ENCODE measurements at places on chromosomes 5 and 9. TPM values are rescaled to one million over a fixed set of nuclear protein-coding genes. Genes with fewer than 3 reads are reported as not detected.

Gene PNPLA7
- total RNA-seq, result 8.9 TPM

DNA sequence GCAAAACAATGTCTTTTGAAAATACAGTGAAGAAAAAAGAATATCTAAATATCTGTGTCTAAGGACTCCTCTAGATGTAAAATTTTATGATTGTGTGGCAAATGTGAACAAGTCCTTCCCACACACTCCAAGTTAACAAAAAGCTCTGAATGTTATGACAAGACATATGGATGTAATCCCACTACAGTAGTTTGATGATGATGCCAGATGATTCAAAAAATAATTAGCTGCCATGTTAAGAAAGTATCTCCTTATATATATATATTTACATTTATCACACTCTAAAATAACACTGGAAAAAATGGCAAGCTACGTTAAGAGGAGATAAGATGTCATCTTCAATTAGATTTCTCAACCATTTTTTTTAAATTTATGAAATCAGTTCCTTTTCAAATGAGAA is 178.5 kb downstream of the NFIB start:
- no peak overlapping the region for H3K4me3 ChIP-seq
- peaks cover 26% of the 10 kb centered on the region for H3K4me1 ChIP-seq
- peak; percentile 75 for DNase-seq
- peaks cover 7% of the 10 kb centered on the region for H3K36me3 ChIP-seq
- no peaks in the 10 kb centered on the region for H3K27me3 ChIP-seq

DNA sequence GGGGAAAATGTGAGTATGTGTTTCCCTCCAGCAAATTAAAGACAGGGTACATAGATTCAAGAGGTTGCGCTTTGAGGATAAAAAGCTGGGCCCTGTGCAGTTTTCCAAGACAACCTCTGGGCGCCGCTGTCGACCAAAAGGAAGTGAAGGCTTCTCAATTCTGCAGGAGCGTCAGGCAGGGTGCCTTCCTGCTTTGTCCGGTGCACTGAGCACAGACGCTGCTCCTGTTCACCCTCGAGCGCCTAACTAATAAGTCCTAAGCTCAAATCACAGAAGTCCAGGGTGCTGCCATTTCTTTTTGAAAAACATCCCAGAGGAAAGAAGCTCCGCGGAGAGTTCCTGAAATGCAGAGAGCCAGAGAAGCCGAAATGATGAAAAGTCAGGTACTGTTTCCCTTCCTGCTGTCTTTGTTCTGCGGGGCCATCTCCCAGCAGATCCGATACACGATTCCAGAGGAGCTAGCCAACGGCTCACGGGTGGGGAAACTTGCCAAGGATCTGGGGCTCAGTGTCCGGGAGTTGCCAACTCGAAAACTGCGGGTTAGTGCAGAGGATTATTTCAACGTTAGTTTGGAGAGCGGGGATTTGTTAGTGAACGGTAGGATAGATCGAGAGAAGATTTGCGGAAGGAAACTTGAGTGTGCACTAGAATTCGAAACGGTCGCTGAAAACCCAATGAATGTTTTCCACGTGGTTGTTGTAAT is at the start of gene PCDHGB1:
TSS of gene PCDHGB1 (plus strand) at position 183 of the 703 bp plus-strand sequence. CDS start at position 345, 162 bp downstream.
- no peak within 1 kb of the TSS for H3K27ac ChIP-seq
- DNase-seq, result no peak
- H3K4me1 ChIP-seq, result no peaks in the 10 kb centered on the region
- H3K27me3 ChIP-seq, result no peaks in the 10 kb centered on the region

DNA sequence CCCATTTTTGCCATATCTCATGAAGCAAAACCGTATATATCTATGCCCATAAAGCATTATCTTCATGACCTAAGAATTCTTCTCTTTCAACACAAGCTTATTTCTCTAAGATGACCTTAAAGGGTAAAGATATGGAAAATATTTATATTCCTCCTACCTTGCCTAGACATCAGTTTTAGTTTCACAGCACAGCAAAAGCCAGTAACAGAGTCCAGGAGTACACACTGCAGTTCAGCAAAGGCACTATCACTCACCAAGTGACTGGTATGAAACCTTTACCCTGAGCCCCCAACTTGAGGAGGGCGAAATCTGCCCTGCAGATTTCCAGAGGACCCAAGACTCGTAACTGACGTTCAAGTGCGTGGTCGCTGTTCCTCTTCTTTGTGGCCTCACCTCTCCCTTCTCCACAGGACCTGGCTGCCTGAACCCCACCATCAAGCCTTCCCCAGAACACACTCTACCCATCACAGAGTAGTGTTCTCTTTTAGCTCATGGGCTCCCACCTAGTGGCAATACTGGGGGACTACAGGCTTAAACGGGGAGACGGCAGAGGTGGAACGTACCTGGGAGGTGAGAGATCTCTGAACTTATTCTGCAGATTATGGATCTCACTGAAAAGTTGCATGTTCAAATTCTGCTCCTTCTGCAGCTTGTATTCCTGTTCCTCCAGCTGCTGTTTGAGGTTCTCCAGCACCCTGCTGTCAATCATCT is 141.0 kb downstream of the CDK5RAP2 start:
- no peaks in the 10 kb centered on the region for H3K27me3 ChIP-seq
- no peaks in the 10 kb centered on the region for H3K4me1 ChIP-seq
- H3K36me3 ChIP-seq, result peaks cover 12% of the 10 kb centered on the region
- no peak for DNase-seq
- H3K27ac ChIP-seq, result no peak overlapping the region

Gene PCDHA7
- total RNA-seq, result 0.17 TPM

DNA sequence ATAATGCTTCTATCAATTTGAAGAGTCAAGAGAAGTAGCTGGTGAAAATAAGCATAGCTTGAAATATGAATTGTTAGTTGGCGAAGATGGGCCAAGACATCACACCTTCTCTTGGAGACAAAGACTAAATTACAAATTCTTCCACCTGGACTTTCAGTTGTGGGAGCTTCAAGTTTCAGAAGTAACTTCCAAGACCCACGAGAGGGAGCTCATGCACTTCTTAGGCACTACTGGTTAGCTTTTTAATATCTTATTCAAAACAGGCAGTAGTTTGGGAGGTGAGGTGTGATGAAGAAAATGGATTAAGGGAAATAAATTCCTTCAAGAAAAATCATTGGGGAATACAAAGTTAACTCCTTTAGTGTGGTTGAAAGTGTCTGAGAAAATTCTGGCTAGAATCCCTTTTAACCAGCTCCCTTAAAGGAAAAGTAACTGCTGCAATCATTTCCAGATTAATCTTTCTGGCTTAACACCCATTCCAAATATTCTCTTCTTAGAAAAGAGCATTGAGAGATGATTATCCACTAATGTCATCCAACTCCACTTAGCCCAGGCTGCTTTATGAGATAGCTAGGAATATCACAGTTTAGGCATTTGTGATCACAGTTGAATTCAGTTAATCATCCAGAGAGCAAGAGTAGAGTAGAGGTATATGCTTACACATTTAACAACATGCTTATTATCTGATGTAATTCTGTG is 139.5 kb upstream of the DMRTA1 start:
- H3K27me3 ChIP-seq, result no peaks in the 10 kb centered on the region
- H3K27ac ChIP-seq, result no peak overlapping the region
- DNase-seq, result peak; percentile 59
- no peak overlapping the region for H3K4me3 ChIP-seq

Data from lung (tissue), 17 donors.